ENCODE measurements at places on chromosomes 3 and 15.
A peak's percentile ranks its signal among the peaks of the same experiment; 100 is the strongest.

- peak; percentile 45 for DNase-seq
Observed at GRCh38 chr3:152258448-152259393, 10.0 kb upstream of the MBNL1 start.

DNA sequence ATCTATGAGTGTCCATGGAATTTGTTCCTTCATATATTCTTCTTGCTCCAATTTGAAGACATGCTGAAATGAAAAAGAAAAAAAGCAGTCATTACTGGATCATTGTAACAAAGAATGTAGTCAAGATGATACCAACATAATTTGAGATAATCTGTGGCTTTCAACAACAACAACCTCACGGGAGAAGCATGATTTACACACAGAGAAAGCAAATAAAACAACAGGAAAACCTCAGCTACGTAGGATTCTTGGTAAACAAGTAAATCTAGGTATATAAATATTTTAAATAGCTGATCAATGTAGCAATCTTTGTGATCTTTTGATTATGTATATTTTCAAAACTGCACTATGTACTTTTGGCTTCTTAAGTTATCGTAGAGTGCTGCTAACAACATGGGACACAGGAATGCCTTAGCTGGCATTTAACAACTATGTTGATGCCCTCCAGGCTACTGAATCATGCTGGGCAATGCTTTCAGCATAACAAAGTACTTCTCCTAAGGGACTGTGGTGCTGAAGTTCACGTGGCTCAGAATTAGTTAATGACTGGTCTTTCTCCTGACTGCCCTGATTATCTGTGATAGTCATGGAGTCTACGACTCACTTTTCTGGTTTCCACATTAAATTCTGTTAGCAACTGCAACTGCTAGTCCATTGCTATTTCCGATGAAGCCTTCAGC is 96.5 kb upstream of the MYO5C start:
- no peak for DNase-seq

- no peak for DNase-seq
Observed at GRCh38 chr3:101200461-101200860, 119.9 kb downstream of the IMPG2 start.

DNA sequence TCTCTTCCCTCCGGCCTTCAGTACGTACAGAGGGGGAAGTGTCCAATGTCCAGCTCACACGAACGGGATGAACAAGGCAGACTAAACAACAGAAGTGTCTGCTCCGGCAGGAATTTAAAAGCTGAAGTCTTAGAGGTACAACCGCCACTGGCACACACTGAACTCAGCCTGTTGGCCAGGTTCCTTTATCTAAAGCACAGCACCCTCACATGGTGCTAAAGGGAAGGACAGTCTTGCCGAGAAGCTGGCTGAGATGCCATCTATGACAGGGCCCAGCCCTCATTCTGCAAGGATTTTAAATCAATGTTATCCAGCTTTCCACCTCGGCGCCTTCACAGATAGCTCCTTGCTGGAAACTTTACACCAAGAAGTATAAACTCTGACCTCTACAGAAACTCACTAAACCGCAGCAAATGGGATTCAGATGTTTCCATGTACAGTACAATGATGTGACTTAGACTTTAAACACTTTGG is 2.8 kb downstream of the ADAMTS17 start:
- DNase-seq: peak; percentile 50

DNA sequence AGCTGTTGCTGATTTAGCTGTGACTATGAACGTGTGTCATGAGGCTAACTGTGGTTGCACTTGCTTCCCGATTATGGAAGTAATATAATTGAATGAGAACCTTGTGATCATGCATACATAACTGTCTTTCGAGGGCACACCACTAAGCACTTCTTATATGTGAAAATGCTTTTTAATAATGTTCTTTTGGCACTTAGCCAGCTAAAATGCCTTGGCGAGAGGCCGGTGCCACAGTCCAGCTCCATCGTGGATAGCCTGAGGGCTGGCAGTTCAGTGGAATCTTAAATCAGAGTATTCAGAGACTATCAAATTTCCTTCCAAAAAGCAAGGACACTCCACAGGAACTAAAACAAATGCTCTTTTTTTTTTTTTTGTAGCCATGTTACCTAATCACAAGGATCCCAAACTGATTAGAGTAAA is 161.6 kb upstream of the FRMD4B start:
- DNase-seq: no peak

GRCh38 chr3:153210146-153210545 is 48.1 kb downstream of the RAP2B start:
- DNase-seq: no peak

DNA sequence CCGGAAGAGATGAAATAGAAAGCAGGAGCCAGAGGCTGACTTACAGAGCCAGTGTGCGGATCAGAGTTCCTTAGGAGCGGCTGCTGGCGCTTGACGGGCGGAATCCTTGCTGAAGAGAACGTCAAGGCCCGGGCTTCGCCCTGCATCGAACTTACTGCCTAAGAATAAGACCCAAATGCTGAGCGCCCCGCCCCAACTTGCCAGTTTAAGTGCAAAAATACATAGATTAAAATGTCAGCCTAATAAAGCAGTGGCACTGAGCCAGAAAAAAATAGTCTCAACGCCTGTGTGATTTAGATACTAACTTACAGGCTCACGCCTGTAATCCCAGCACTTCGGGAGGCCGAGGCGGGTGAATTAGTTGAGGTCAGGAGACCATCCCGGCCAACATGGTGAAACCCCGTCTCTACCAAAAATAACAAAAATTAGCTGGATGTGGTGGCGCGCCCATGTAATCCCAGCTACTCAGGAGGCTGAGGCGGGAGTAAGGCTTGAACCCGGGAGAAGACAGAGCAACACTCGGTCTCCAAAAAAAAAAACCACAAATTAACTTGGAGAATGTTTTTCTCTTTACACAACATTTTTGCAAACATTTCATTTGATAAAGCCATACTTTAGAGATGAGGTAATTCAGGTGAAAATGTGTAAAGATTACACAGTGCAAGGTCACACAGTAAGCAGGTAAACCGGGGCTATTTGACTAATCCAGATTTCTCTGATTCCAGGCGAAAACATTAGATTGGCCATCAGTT is 1.2 kb upstream of the UBP1 start:
- no peak for DNase-seq

DNA sequence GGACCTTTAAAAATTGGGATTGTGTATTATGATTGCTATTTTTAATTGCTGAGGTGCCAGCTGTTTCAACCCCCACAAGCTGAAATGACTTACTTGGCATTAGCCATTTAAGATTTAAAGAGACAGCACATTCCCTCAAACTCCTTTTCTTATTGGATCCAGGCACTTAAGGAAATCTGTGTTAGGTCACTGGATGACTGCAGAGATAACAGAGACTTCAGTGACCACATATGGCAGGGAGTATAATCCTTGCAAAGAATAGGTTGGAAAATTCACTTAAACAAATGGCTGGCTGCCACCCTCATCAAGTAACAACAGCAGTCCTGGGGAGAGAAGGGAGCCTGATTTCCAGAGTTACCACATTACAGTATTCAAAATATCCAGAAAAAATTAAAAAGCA is 66.6 kb downstream of the SLMAP start:
- DNase-seq: no peak

All from stimulated activated CD4-positive, alpha-beta T cell treated with anti-CD3 and anti-CD28 coated beads, Interleukin-2, amount 100 ng/mL, for 24 hours (primary cell).